ENCODE measurements at places on chromosomes 6 and 20.

- peak; percentile 42 for DNase-seq
These were observed 380.0 kb downstream of the LMBRD1 start for GRCh38 chr6:69416776-69417175.

DNA sequence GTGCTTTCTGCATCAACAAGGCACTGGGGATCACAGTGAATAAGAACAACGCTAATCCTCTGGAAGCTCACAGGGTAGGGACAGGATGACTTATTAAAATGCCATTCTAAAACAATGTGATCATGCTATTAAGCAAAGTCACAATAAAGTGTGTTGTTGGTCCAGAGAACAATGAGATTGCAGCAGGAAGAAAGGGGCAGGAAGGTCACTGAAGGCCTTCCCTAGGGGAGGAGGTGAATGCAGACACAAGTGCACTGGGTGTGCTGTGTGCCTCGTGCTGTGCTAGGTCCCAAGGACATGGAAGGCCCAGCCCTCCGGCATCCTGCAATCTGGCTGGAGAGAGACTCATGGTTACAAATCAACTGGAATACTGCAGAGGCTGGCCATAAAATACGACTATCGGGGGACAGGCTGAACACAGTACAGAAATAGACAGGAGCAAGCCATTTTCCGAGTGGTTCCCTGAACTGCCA, 55.7 kb downstream of the LYRM4 start:
- no peak for DNase-seq

GRCh38 chr6:118639054-118639964, 12.1 kb downstream of the CEP85L start:
- DNase-seq, result no peak

GRCh38 chr6:77010931-77011542, 452.3 kb downstream of the HTR1B start:
- DNase-seq, result no peak

DNA sequence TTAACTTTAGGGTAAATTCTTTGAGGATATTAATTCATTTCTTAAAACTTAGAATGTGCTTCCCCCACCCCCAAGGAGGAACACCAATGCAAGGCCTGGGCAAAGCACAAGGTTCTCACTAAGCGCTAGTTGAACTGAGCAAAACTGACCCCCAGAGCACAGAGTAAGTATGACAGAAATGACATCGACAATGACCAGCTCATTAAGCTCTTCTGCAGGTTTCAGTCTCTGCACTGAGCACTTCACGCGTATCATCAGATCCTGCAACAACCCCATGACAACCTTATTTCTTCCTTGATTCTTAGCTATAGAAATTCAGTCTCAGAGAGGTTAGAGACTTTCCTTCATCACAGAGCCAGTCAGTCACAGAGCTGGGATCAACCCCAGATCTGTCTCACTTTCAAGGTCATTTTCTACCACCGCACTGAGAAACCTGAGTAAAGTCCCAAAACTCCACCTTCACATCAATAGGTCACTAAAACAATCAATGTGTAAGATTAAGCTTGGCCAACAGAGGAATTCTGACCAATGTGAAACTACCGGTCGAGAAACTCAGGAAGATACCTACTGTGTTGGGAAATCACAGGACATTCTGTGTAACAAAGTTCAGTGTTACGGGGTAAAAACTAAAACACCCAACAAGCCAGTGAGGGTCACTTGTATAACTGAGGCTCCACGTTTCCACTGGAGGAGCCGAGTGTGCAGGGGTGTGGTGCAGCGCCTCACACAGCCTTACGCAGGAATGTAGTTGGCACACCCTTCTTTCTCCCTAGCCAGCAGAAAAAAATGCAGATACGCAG, 129.0 kb upstream of the FOXQ1 start:
- no peak for DNase-seq

DNA sequence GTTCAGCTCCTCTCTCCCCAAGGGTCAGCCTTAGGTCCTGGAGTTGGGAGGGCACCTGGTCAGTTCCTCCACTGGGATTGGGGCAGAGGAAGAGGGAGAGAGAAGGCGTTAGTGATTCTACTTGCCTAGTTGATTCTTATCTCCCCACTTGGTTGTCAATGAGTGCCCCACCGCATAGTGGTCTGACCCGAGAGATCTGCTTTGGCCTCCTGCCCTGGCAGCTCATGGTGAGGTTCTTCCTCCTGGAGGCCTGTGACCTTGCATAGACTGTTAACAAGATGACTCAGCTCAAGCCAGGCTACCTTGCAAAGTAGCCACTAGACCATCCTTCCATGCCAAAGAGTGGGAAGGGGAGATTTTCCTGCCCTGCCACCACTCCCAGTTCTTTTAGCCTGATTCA, 160.6 kb downstream of the TMEM200A start:
- no peak for DNase-seq

DNA sequence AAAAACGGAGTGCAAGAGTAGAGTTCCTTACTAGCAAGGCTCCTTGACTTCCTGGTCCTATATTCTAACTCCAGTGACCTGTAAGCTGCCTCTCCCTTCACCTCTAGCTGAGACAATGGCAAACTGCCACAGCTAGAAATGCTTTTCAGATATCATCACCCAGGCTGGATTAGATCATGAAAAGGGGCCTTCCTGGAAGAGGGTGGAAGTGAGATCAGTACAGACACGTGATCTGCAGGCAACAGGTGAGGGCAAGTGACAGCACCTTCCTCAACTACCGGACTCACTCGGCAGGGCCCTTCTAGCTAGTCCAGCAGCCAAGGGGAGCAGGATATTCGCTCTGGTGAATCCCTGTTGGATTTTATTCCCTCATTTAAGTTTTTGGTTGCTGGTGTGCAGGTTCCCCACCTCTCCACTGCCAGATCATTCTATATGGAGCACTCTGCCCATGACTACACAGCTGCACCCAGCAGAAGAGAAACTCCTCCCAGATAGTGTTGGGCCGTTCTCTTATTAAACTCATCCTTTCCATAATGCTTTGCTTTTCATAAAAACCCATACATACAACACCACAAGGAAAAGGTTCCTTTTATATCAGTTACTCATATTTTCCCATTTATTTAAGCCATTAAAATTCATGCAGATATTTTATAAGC, 26.4 kb upstream of the FAM83C start:
- no peak for DNase-seq

GRCh38 chr6:106751501-106752252, 122.3 kb downstream of the QRSL1 start:
- DNase-seq, result peak; percentile 70

- DNase-seq, result no peak
These were observed 505.2 kb upstream of the SYNCRIP start for GRCh38 chr6:86147859-86148258.

DNA sequence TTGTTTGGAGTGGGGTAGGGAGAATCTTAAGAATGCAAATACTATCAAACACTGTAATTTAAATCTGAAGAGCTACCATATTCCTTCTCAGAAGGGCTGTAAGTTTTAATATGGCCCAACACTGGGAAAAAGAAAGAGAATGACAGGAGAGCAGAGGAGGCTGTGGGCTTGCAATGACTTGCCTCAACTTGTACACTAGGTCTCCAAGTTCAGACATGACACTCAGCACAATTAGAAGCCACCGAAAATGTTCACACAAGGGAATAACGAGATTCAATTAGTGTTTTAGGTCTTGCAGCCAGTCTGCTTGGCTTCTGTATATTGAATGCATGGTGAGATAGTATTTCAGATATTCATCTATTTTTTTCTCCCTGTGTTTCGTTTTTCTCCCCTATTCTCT, 89.4 kb downstream of the HS3ST5 start:
- no peak for DNase-seq

DNA sequence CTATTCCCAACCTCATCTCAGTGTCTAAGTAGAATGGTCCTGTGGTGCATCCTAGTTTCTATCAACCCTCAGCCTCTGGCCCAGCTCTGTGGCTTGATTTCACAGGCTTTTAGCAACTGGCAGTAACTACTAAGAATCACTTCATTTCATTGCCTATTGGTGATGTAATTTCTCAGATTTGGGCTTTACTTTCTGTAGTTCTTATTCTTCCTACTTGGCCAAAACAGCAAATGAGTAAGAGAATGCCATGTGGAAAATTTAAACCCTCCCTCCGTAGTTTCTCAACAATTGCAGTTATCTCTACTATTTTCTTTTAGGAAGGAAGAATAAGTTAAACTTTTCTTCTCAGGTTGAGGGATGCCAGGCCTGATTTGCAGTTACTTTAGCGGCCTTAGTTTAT, 387.3 kb downstream of the CDKAL1 start:
- DNase-seq, result no peak

DNA sequence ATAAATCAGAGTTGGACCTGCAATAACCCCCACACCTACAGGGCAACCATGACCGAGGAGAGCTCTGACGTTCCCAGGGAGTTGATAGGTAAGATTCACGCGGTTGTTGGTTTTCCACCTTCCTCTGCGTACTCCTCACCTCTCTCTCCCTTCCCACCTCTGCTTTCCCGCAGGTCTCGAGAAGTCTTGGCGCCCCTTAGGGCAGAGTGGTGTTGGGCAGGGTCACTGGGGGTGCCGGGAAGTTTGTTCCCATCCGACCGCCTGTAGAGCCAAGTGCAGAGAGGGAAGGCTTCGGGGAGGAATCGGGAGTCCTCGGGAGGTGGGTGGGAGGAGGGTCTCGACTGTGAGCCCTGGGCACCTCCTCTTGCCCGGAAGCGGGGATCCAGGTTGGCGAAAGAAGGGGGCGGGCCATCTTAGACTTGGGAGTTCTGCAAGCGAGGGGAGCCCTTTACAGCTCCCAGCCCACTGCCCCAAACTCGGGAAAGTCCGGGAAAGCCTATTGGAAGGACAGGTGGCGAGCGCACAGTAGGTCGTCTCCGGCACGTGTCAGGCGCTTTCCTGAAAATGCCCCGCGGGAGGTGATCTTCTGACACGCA, 672 bp downstream of the CARMIL1 start:
- no peak for DNase-seq

- peak; percentile 25 for DNase-seq
These were observed 175.6 kb upstream of the PDE7B start for GRCh38 chr6:135675862-135676261.

Data from NCI-H1092 treated with DMSO at 0.1 percent for 48 hours (cell line).